GM19239 (cell line): ENCODE measurements at places on chromosomes 11 and 22.

DNA sequence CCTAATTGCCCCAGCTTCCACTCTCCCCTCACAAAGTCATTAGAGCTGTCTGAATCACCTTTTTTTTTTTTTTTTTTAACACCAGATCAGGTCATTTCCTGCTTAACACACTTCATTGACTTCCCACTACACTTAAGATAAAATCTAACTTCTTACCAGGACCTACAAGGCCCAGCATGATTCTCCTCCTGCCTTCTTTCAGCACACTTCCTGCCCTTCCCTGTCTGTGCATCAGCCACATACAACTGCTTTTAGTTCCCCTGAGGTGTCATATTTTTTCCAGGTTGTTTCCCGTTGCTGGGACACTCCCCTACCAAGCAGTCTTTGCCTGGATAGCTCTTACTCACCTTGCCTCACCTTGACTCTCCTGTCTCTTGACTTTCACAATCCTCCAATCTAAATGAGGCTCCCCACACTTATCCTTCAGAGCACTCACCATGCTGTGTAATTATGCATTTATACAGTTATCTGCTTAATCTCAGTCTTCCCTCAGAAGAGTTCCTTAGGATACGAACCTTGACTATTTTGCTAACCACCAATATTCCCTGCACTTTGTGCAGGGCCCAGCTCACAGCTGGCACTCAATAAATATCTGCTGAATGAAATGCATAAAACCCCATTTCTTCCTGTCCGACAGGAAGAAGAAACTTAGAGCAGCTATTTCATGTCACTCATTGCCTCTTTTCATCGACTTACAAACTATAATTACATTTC, 96.6 kb upstream of the AKIP1 start:
- no peak for DNase-seq

- no peak for DNase-seq
These were observed 196.7 kb downstream of the CTTN start for GRCh38 chr11:70595016-70595415.

DNA sequence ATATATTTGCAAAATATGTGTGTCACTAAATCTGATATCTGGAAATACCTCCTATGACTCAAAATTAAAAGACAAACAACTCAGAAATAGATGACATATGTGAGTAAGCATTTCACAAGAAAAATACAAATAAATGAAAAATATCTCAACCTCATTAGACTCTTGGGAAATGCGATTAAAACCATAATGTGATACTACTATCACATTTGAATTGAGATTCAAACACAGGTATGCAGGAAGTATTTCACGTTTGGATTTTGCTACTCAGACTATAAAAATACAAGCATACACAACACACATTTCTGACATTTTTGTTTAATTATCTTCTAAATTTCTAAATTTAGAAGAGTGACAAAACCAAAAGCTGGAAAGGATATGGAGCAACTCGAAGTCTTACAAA, 811.9 kb upstream of the LRRC4C start:
- DNase-seq, result no peak

DNA sequence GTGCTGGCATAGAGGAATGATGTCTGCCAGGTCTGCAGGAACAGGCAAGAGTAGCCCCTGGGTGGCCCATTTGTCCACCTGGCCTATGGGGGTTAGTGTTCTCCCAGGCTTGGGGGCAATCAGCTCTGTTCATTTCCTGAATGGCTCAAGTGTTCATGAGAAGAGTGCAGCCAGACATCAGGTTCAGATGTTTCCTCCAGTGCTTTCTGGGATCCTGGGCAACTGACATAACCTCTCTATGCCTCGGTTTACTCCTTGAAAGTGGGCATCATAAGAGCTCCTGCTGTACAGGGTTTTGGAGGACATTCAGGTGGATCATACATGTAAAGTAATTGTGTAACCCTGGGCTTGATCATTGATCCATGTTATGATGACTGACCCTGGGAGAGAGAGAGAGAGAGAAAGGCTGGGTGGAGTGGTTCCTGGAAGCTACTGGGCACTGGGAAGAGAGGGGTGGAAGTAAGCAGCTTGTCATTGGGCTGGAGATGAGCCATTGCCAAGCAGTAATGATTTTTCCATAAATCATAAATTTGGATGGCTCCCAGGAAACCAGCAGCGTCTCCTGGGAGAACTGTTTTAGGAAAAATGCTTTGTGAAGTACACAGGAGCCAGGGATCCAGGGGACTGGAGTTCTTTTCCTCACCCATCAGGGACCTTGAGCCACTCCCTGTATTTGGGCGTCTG, 30.2 kb upstream of the ACCSL start:
- DNase-seq, result no peak

DNA sequence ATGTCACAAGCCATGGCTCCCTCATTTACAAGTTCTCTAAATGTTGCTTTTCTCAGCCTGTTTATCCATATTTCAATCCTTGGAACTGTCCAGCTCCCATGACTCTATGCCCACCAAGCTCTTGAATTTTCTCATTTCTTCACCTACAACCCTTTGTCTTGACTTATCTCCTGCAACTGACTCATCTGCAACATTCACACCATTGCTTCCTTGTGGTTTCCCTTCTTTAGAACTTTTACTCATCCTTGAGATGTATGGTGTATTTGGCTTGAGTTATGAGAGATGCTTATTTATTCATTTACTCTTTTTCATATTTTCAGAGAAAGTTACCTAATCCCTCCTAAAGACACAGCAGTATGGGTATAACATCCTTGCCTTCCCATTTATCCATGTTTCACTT, 18.8 kb downstream of the TRIM34 start:
- no peak for DNase-seq
